ENCODE measurements at places on chromosomes 4 and X. TPM values are rescaled to one million over a fixed set of nuclear protein-coding genes. Genes with fewer than 3 reads are reported as not detected.

GRCh38 chr4:151874328-151874727, 113.5 kb upstream of the GATB start:
- no peak for DNase-seq

The KIF4A gene
- 0.36 TPM for total RNA-seq

DNA sequence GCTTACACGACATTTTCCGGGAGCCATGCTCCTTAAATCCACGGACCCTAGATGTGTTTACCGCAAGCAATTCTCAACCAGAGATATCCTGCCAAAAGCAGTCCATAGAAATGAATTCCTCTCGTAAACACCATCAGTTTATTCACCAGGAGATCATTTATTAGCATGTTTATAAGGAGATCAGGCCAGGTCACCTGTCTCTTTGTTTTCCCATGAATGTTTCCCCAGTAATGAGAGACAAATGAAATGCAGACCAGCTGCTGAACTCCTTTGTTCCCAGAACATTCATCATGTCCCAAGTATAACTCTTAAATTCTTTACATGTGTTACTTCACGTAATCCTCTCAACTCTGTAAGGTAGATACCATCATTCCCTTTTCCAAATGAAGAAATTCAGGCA, 137.1 kb downstream of the DDX53 start:
- DNase-seq, result no peak

DNA sequence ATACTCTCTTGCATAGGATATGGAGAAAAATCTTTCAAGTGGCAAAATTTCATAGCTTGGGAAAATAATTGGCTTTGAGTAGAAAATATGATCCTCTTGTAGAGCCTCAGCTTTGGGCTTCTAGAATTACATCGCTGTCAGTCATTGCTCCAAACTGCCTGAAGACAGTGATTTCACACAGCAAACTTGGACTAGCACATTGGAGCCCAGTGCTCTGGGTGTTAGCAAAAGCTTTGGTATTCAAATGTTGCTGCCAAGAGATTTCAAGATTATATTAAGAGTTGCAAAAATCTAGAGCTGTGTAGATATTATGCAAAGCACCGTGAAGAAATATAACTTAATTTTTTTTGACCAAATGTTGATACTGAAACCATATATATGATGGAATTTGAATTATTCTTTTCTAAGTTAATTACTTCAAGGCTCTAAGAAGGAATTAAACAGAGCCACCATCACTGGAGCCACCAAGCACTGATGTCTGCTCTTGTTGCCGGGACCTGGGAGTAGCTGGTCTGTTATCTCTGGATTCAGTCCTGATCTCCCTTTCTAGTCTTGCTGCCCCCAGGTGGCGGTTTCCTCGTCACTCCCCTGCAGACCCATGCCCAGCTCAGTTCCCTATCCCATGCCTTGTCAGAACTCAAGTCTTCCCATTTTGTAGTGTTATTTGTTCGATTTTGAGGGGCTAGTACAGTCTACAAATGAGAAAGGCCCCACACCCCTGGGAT, 260.7 kb upstream of the SFRP2 start:
- DNase-seq, result no peak

DNA sequence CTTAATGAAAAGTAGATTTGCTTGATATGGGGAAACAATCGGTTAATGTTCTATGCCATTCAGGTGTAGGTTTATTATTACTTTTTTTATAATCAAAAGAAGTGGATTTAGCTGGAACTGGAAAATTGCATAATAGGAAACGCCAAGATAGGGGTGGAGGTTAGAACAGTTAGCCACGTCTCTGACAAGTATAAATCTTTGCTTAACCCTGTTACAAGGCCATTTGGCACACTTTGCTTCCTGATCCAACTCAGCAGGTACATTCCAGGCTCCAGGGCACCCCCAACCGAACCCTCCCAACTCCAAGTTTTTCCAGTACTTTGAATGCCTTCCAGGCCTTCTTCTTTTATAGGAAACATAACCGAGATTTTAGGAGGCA, 50.6 kb upstream of the ACSL4 start:
- DNase-seq, result no peak

DNA sequence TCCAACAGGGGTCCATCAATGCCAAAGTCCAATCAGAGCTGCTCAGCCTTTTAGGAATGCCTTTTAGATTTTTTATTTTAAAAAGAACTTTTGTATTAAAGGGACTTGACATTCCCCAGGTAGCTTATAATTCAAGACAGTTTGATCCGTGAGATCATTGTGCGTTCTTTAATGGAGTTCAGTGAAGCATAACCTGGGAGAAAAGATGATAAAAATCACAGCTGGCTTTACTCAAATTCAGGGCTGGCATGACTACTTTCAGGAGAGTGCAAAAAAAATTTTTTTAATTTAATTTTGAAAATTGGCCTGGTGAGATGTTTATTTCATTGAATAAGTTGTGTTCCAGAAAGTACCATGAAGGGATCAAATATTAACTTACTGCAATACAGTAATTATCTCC, 118.2 kb downstream of the VCX2 start:
- no peak for DNase-seq

- DNase-seq, result no peak
Observed at GRCh38 chrX:38627683-38628082, 66.3 kb downstream of the TSPAN7 start.

- DNase-seq, result peak; percentile 78
Observed at GRCh38 chr4:15385928-15386327, 41.9 kb upstream of the C1QTNF7 start.

GRCh38 chr4:40672528-40673522, 43.2 kb upstream of the RBM47 start:
- DNase-seq, result no peak

GRCh38 chrX:120453985-120454384, 15.1 kb downstream of the LAMP2 start:
- no peak for DNase-seq

- DNase-seq, result no peak
Observed at GRCh38 chrX:36640232-36640631, 367.9 kb upstream of the FAM47C start.

The MAGEC2 gene
- total RNA-seq, result not detected

DNA sequence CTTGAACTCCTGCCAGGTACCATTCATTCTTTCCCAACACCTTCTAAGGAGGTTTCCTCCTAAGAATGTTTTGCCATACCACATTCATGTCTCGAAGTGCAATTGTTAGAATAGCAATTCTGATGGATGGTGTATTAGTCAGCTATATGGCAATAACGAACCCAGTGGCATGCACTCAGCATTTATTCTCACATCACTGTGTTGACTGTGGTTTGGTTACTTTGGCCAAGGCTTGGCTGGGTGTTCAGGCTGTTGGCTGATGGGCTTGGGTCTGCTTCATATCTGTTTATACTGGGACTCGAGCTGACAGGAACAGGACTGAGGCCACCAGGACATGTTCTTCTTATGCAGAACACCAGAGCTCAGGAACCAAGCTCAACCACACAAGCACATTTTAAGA, 31.7 kb downstream of the PSAPL1 start:
- DNase-seq, result peak; percentile 71

DNA sequence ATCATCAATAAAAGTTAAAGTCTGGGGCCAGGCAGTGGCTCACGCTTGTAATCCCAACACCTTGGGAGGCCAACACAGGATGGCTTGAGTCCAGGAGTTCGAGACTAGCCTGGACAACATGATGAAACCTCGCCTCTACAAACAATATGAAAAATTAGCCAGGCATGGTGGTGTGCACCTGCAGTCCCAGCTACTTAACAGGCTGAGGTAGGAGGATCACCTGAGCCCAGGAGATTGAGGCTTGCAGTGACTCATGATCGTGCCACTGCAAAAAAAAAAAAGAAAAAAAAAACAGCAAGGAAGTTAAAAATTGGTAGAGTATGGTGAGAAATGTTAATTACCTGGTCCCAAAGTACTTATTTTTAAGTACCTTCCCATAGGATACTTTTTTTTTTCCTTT, 27.5 kb downstream of the FBXW7 start:
- DNase-seq, result no peak

The TCEAL4 gene
- total RNA-seq, result 197 TPM

DNA sequence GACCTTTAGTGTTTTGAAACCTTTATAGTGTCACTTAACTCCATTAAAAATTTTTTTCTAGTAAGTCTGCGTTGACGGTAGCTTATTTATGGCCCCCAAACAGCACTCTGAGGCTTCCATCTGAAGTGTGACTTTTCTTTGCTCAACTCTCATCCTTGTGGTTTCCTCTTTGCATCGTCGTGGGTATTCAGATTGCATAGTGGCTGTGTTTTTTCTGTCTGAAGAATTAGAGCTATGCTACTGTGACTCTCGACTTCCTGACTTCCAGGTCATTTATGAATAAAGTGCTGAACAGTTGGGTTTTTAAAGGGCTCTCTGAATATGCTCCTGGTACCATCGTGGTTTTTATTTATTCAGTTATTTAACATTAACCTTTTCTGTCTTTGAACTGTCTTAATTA, 44.9 kb downstream of the JADE1 start:
- no peak for DNase-seq

The MAGEC3 gene
- total RNA-seq, result not detected

DNA sequence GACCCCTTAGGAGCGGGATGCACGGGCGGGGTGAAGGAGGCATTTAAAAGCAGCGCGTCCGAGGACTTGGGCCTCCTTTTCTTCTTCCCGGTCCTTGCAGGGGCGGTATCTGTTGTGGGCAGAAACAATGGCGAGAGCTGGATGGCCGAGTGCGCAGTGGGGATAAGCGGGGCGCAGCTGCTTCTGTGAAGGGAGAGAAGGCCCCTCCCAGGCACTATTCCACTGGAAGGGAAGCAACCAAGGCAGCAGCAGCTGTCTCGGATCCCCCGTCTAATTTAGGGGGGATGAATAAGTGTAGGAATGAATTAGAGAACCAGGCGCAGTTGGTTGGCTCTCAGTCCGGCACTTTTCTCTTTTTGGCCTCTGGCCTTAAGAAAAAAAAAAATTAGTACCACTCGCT, 995 bp downstream of the SMARCA5 start:
- DNase-seq, result peak; percentile 81

The FOXR2 gene
- total RNA-seq, result not detected

The GAGE2A gene
- total RNA-seq, result not detected

Data from sigmoid colon (tissue), 7 donors.